Mesenteric fat pad (tissue), 1 donor: ENCODE measurements at places on chromosomes 12 and 14. TPM values are rescaled to one million over a fixed set of nuclear protein-coding genes. Genes with fewer than 3 reads are reported as not detected.

DNA sequence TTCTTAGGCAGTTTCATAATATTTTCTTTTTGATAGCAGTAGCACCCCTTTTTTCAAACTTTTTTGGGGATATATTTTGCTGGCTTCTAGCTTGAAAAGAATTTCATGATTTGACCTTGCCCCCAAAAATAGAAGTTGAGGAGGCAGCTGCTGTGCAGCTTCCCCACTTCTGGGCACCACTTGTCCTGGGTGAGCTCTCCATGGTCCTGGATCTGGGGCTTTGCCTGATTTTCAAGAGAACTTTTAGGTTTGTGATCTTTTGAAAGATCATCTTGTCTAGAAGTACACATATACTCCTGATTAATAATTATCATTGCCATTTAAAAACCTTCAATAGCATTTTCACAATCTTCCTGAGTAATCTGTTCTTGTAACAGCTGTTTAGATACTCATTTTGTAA, 271.6 kb downstream of the NPAS3 start:
- no peak for DNase-seq

DNA sequence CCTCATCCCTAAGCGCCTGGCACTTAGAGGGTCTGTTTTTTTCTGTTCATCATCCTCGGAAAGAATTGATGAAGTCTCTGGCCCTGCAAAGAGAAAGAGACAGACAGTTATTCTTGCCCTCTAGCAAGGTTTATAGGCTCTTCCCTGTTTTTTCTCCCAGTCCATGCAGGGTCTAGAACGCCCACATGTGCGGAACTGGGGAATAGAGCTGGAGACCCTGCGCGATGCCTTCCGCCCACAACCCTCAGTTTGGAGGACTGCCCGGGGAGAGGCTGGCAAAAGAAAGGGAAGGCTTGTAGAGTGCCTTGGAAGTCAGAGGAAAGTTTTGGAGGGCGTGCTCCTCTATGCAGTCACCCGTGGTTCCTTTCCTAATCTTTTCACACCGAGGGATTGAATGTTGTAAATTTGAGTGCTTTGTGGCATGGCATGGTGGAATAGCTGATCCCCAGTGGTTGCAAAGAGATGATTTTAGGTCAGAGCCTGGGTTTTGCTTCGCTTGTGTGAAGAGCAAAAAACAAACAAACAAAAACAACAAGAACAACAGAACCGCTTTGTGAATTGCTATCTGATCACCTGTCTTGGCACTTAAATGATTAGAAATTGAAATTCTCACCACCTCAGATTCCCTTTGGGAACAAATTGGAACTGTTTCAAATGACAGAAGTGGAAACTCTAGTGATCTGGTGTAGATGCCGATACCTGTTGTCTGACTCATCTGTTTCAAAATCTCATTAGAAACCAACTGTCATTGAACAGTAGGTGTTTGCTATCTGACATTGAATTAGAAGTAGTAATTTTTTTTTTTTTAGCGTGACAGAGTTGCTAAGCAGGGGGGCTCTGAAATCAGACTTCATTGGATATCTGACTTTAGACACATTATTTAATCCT, 947 bp downstream of the GAS2L3 start:
- no peak for DNase-seq

GRCh38 chr12:93056971-93057535, 128.0 kb upstream of the EEA1 start:
- no peak for DNase-seq

The TMEM117 gene
- total RNA-seq, result 7.7 TPM
